ENCODE measurements at places on chromosomes 11 and 22.

GRCh38 chr22:32077151-32077550 lies 34.1 kb downstream of the SLC5A1 start:
- no peak for DNase-seq
- H3K4me1 ChIP-seq = no peaks in the 10 kb centered on the region
- no peaks in the 10 kb centered on the region for H3K36me3 ChIP-seq
- no peak overlapping the region for H3K27ac ChIP-seq
- peaks cover 19% of the 10 kb centered on the region for H3K27me3 ChIP-seq
- H3K4me3 ChIP-seq = no peak overlapping the region

GRCh38 chr22:29148036-29148435 lies 57.7 kb upstream of the EMID1 start:
- peaks cover 3% of the 10 kb centered on the region for H3K27me3 ChIP-seq
- no peak overlapping the region for H3K27ac ChIP-seq
- DNase-seq = no peak
- no peaks in the 10 kb centered on the region for H3K4me1 ChIP-seq
- H3K4me3 ChIP-seq = no peak overlapping the region

DNA sequence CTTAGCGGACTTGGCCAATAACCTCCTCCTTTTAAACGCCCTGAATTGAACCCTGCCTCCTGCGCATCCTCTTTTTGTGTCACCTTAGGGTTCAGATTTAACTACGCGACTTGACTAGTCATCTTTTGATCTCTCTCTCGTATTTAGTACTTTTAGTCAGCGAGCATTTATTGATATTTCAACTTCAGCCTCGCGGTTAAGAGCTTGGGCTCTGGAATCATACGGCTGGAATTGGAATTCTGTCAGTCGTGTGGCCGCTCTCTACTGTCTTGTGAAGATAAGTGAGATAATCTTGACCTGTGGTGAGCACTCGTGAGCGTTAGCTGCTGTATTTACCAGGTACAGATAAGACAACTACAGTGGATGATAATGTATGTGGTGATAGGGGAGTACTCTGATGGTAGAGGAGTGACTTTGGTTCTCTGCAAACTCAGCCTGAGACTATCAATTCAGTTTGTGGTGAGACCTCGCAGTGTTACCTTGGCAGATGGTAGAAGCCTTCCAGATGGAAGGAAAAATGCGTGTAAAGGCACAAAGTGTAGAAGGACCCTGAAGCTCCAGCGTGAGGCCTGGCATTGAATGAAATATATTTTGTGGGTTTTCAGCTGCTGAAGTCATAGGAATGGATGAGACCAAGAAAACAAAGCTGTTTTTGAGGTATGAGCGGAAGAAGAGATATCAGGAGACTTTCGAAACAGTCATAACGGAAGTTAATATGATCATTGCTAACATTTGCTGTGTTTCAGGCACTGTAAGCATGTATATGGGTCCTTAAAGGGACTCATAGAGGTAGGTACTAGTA lies 682 bp downstream of the ATM start:
- peaks cover 21% of the 10 kb centered on the region for H3K36me3 ChIP-seq
- peaks cover 30% of the 10 kb centered on the region for H3K4me1 ChIP-seq
- H3K27me3 ChIP-seq = no peaks in the 10 kb centered on the region
- no peak for DNase-seq

DNA sequence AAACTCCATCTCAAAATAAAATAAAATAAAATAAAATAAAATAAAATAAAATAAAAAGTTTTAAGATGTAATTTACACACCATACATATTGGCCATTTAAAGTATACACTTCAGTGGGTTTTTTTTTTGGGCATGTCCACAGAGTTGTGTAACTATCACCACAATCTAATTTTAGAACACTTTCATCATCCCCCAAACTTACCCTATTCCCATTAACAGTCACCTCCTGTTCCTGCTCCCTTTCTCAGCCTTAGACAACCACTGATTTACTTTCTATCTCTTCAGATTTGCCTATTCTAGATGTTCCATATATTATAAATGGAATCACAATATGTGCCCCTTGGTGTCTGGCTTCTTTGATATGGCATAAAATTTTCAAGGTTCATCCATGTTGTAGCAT lies 4.6 kb upstream of the ACER3 start:
- no peak overlapping the region for H3K4me3 ChIP-seq
- H3K27me3 ChIP-seq = no peaks in the 10 kb centered on the region
- H3K36me3 ChIP-seq = no peaks in the 10 kb centered on the region
- H3K4me1 ChIP-seq = peaks cover 14% of the 10 kb centered on the region
- no peak overlapping the region for H3K27ac ChIP-seq

DNA sequence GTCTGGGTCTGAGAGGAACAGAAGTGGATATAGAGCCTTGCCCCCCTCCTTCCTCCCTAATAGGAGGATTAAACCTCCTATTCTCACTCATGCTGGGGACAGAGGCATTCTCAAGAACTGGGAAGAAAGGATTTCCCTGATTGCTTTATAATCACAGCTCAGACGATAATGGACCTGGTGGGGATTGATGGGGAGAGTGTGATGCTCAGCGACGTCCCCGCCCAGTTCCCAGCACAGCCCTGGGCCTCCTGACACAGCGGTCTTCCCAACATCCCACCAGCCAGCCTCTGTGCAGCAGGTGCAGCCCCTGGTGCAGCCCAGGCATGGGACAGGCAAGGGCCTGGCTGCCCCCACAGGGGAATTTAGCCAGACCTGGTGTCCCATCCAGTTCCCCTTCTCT lies 28.4 kb downstream of the TRIM29 start:
- H3K27ac ChIP-seq = no peak overlapping the region
- H3K4me3 ChIP-seq = no peak overlapping the region
- H3K27me3 ChIP-seq = peaks cover 12% of the 10 kb centered on the region
- no peak for DNase-seq
- no peaks in the 10 kb centered on the region for H3K36me3 ChIP-seq

- H3K27ac ChIP-seq = no peak overlapping the region
- no peak overlapping the region for H3K4me3 ChIP-seq
- H3K36me3 ChIP-seq = no peaks in the 10 kb centered on the region
Observed at GRCh38 chr11:61918938-61919704, 1.8 kb upstream of the RAB3IL1 start.

DNA sequence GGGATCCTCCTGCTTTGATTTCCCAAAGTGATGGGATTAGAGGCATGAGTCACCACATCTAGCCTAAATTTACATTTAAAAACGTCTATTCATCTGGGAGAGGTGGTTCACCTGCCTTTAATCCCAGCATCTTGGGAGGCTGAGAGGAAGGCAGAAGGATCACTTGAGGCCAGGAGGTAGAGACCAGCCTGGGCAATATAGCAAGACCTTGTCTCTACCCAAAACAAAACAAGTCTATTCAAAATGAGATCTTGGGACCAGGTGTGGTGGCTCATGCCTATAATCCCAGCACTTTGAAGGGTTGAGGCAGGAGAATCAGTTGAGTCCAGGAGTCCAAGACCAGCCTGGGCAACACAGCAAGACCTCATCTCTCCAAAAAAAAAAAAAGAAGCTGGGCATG lies 4.9 kb upstream of the UBASH3B start:
- H3K4me1 ChIP-seq = peaks cover 21% of the 10 kb centered on the region
- no peak overlapping the region for H3K4me3 ChIP-seq
- no peaks in the 10 kb centered on the region for H3K36me3 ChIP-seq
- H3K27ac ChIP-seq = no peak overlapping the region
- DNase-seq = no peak
- no peaks in the 10 kb centered on the region for H3K27me3 ChIP-seq

DNA sequence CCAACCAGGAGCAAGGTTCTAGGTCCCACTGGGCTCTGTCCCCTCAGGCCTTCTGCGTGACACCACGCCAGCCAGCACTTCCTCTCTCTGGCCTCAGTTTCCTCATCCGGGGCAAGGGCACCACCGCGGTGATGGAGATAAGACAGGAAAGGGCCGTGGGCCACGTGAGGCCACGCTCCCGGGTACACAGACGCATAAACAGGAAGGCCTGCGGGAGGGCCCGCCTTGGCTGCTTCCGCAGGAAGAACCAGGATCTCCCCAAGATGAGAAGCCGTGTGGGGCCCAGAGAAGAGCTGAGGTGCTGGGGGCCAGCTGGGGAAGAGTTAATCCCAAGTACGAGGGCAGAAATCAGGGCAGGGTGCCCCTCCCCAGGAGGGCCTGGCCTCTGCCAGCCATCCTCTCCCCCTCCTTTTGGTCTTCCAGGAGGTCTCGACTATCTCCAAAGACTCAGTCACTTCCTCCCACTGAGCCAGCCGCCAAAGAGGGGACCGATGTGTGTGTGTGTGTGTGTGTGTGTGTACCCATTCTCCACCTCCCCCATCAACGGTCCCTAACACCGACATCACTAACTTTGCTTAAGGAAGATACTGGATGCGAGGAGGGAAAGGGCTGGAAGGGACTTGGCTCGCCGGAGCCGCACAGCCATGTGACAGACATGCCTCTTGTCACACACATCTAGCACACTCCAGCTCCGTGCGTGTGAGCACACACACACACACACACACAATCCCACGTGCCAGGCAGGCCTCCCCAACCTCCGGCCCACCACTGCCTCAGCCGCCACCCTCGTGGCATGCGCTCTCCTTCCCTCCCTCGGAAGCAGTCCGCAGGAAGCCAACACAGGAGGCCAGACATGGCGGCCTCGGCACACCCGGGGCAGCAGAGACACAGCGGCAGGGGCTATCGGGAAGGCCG lies 1.4 kb downstream of the MFNG start:
- H3K4me1 ChIP-seq = peaks cover 53% of the 10 kb centered on the region
- DNase-seq = peak; percentile 60
- H3K36me3 ChIP-seq = peaks cover 1% of the 10 kb centered on the region
- peak overlapping the region; percentile 99 for H3K27ac ChIP-seq
- H3K4me3 ChIP-seq = peak overlapping the region; percentile 95

DNA sequence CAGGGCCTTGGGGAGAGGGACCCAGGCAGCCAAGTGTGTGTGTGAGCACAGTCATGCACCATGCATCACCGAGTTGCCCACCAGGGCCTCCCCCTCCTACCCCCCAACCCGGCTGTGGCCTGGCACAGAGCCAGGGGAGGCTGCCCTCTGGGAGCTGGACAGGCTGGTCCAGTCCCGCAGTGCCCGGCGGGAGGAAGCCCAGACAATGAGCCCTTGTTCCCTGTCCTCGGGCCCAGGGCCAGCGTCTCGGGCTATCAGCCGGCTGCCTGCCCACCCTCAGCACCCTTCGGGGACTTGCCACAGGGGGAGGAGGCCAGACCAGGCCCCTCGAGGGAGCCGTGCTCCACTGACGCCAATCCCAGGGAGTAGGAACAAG lies 4.5 kb downstream of the LRRC75B start:
- no peak overlapping the region for H3K27ac ChIP-seq
- no peak for DNase-seq
- H3K36me3 ChIP-seq = no peaks in the 10 kb centered on the region
- H3K27me3 ChIP-seq = no peaks in the 10 kb centered on the region
- peaks cover 3% of the 10 kb centered on the region for H3K4me1 ChIP-seq
- H3K4me3 ChIP-seq = no peak overlapping the region

- H3K4me1 ChIP-seq = no peaks in the 10 kb centered on the region
- H3K36me3 ChIP-seq = no peaks in the 10 kb centered on the region
- no peak for DNase-seq
- no peak overlapping the region for H3K4me3 ChIP-seq
- no peak overlapping the region for H3K27ac ChIP-seq
Observed at GRCh38 chr11:114244726-114245394, 51.3 kb upstream of the NNMT start.

- peak overlapping the region; percentile 79 for H3K27ac ChIP-seq
- DNase-seq = peak; percentile 50
- peaks cover 4% of the 10 kb centered on the region for H3K27me3 ChIP-seq
- H3K4me1 ChIP-seq = peaks cover 41% of the 10 kb centered on the region
- H3K4me3 ChIP-seq = peak overlapping the region; percentile 74
Observed at GRCh38 chr11:75142714-75143419, 8.0 kb upstream of the SLCO2B1 start.
